Naive B cell (primary cell): ENCODE measurements at places on chromosomes 6 and 20. TPM values are rescaled to one million over a fixed set of nuclear protein-coding genes. Genes with fewer than 3 reads are reported as not detected.

LST1 gene
- polyA plus RNA-seq = 40.4 TPM

- peak overlapping the region; percentile 49 for H3K27ac ChIP-seq
- DNase-seq = no peak
- peaks cover 32% of the 10 kb centered on the region for H3K4me1 ChIP-seq
- H3K36me3 ChIP-seq = peaks cover 14% of the 10 kb centered on the region
- H3K4me3 ChIP-seq = no peak overlapping the region
Measured at GRCh38 chr20:35821807-35822242, 50.0 kb downstream of the PHF20 start.

CDH4 gene
- polyA plus RNA-seq = not detected

- H3K4me1 ChIP-seq = no peaks in the 10 kb centered on the region
- no peak overlapping the region for H3K27ac ChIP-seq
- no peaks in the 10 kb centered on the region for H3K36me3 ChIP-seq
- peaks cover 37% of the 10 kb centered on the region for H3K27me3 ChIP-seq
- no peak for DNase-seq
Measured at GRCh38 chr6:83432636-83433035, 1.8 kb upstream of the ME1 start.

DNA sequence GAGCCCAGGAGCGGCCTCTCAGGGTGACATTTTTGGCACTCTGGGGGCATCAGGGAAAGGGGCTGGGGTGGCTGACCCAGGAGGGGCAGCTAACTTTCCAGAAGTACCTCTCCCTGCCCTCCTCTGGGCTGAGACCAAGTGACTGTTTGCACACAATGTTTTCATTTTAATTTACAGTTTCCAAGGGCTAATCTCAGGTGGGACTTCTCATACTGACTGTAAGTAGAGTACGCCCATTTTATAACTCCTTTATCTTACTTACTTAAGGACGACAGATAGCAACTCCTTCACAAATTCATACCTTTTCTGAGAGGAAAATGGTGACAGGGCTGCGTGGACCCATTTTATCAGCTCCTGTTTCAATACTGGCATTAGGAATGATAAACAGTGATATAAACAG is 172.9 kb upstream of the EXOC2 start:
- H3K27me3 ChIP-seq = peaks cover 24% of the 10 kb centered on the region
- no peaks in the 10 kb centered on the region for H3K36me3 ChIP-seq
- DNase-seq = no peak
- H3K27ac ChIP-seq = no peak overlapping the region

C6orf132 gene
- not detected for polyA plus RNA-seq

- no peaks in the 10 kb centered on the region for H3K4me1 ChIP-seq
- peaks cover 19% of the 10 kb centered on the region for H3K36me3 ChIP-seq
- no peak for DNase-seq
Measured at GRCh38 chr6:121236984-121237383, 97.3 kb downstream of the TBC1D32 start.

DNA sequence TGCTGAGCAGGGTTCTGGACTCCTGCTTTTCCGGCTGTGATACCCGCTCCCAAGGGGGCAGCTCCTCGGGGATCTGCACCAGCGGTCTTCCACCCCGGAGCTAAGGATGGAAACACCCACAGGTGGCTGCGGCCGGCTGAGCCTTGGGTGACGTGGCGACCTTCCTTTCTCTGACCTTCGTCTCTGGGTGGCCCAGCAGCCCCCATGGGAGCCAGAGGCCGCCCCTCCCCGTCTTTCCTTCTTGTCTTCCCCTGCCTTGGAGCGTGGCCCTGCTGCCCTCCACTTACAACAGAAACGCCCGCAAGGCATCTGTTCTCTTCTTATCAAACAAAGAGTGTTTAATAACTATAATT is 405.7 kb downstream of the TAF4 start:
- DNase-seq = no peak
- H3K4me1 ChIP-seq = no peaks in the 10 kb centered on the region
- H3K27ac ChIP-seq = no peak overlapping the region

DNA sequence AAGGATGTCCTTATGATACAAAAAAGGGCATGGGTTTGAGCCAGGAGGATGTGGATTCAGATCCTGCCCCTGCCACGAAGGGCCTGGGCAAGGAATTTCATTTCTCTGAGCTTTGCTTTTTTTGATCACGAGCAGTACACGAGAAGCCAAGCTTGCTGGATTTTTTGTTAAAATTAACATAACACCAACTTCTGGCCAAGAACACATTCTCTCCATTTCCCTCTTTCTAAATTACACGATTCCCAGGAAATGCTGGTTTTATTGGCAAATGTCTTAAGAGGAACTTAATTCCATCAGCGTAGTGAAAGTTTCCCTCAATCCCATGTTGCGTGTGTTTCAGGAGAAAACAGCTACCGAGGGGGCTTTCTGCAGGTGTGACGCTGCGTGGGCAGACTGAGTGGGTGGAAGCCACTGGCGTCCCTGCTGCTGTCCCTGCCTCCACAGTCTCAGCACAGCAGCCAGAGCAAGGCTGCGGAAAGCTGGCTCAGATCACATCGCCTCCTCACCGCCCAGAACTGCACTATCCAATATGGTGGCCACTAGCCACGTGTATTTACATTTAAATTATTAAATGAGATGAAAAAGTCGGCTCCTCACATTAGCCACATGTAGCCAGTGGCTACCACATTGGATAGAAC is 120.8 kb upstream of the INSM1 start:
- H3K27ac ChIP-seq = peak overlapping the region; percentile 22
- no peaks in the 10 kb centered on the region for H3K4me1 ChIP-seq
- H3K27me3 ChIP-seq = peaks cover 19% of the 10 kb centered on the region
- peaks cover 9% of the 10 kb centered on the region for H3K36me3 ChIP-seq

DNA sequence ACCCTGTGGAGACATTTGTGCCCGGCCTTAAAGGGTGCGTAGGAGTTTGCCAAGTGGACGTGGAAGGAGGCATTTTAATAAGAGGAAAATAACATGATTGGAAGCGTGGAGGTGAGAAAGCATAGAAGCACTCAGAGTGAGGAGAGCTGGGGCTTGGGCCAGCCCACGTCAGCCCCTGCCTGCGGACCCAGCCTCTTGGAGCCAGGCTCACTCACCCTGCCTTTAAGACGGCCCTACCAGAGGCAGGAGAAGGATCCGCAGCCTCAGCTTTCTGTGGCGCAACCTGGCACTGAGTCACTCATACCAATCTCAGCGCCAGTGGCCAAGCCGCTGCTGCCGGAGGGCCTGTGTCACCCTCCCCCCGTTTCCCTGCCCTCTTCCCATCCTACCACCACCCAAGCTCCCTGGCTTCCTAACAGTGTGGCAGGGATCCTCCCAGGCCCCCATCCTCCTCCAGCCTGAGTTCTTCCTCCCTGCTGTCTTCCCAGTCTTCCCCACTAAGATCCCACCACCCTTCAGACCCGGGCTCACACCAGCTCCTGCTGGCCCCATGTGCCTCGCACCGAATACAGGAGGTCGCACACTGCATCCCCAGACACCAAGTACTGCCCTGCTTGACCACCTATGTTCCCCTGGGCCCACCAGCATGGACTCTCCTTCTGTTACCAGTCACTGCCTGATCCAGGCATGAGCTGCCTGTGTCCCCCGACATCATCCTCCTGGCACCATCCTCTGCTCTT is 285.2 kb downstream of the UST start:
- H3K4me3 ChIP-seq = no peak overlapping the region
- H3K27ac ChIP-seq = peak overlapping the region; percentile 87
- H3K4me1 ChIP-seq = peaks cover 7% of the 10 kb centered on the region
- H3K36me3 ChIP-seq = peaks cover 7% of the 10 kb centered on the region
- H3K27me3 ChIP-seq = no peaks in the 10 kb centered on the region

- no peak for DNase-seq
- no peak overlapping the region for H3K27ac ChIP-seq
- H3K27me3 ChIP-seq = peaks cover 10% of the 10 kb centered on the region
- H3K4me3 ChIP-seq = no peak overlapping the region
Measured at GRCh38 chr6:4545893-4546292, 230.3 kb upstream of the CDYL start.

C20orf204 gene
- polyA plus RNA-seq = not detected

NR2E1 gene
- polyA plus RNA-seq = not detected

DNA sequence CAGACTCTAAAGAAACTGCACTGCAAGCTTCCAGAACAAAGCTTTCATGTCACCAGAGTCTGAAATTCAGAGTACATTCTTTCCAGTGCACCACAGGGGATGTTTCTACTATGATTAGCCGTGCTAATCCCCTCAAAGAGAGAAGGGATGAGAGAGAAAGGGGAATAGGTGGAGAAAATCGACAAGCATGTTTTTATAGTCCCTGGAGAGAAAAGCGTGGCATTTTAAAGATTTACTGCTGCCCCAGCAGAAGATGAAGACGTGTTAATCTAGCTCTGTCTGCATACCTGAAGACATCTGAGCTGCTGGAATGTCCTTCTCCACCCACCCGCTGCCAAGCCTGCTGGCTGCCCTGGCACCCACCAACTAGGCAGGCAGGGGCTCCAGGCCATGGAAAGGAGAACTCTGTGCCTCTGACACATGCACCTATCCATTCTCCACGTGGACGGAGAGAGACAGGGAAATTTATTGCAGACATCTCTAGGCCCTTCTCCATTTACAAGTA is 4.1 kb downstream of the MYLK4 start:
- no peak overlapping the region for H3K27ac ChIP-seq
- no peaks in the 10 kb centered on the region for H3K36me3 ChIP-seq
- H3K4me3 ChIP-seq = no peak overlapping the region
- H3K27me3 ChIP-seq = peaks cover 14% of the 10 kb centered on the region

DNA sequence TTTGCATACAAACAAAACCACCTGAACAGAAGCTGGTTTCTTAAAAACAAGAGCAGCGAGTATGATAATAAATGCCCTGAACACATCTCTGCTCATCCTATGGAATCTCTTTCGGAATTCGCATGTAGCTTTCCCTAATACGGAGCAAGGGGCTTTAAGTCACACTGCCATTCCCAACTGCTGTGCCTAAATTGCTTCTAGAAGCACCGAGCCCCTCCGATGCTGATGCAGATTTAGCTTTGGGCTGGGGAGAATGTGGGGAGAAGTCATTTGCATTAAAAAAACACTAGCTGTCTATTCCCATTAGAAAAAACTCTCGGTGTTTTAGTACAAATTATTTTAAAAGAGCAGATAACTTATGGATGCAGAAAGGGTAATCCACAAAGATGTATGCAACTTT is 76.9 kb downstream of the CD83 start:
- H3K4me1 ChIP-seq = no peaks in the 10 kb centered on the region
- H3K27ac ChIP-seq = no peak overlapping the region
- no peaks in the 10 kb centered on the region for H3K27me3 ChIP-seq
- H3K36me3 ChIP-seq = peaks cover 10% of the 10 kb centered on the region
- H3K4me3 ChIP-seq = no peak overlapping the region
- no peak for DNase-seq

DNA sequence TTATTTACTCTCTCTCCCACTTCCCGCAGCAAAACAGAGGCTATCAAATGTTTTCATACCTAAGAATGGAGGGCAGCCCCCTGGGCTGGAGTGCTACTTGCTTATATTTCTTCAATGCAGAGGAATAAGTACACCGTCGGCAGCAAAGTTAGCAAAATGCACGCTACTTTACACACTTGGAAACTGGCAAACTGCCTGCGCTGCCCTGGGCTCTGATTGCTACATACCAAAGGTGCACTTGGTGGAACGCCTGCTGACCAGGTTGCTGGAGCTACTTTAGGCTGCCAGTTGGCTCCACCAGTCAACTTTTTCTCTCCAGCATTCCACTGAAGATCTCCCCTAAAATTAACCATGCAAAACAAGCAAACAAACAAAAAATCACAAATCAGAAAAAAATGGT is 62.4 kb downstream of the PRSS35 start:
- H3K27me3 ChIP-seq = no peaks in the 10 kb centered on the region
- no peak overlapping the region for H3K4me3 ChIP-seq
- H3K4me1 ChIP-seq = no peaks in the 10 kb centered on the region
- DNase-seq = no peak
- H3K27ac ChIP-seq = no peak overlapping the region

HCRTR2 gene
- polyA plus RNA-seq = not detected

DNA sequence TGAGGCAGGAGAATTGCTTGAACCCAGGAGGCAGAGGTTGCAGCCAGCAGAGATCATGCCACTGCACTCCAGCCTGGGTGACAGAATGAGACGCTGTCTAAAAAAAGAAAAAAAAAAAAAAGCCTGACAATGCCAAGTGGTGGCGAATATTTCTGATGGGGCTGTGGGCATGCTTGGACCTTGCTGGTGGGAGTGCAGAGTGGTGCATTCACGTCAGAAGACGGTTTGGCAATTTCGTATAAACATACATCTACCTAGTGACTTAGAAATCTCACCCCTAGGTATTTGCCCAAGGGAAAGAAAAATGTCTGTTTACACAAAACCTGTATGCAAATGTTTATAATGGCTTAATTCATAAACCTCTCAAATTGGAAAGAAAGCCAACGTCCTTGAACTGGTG is 33.6 kb downstream of the CTCFL start:
- H3K4me3 ChIP-seq = no peak overlapping the region
- H3K27me3 ChIP-seq = no peaks in the 10 kb centered on the region
- H3K36me3 ChIP-seq = no peaks in the 10 kb centered on the region
- peaks cover 16% of the 10 kb centered on the region for H3K4me1 ChIP-seq
- DNase-seq = no peak
- no peak overlapping the region for H3K27ac ChIP-seq

DNA sequence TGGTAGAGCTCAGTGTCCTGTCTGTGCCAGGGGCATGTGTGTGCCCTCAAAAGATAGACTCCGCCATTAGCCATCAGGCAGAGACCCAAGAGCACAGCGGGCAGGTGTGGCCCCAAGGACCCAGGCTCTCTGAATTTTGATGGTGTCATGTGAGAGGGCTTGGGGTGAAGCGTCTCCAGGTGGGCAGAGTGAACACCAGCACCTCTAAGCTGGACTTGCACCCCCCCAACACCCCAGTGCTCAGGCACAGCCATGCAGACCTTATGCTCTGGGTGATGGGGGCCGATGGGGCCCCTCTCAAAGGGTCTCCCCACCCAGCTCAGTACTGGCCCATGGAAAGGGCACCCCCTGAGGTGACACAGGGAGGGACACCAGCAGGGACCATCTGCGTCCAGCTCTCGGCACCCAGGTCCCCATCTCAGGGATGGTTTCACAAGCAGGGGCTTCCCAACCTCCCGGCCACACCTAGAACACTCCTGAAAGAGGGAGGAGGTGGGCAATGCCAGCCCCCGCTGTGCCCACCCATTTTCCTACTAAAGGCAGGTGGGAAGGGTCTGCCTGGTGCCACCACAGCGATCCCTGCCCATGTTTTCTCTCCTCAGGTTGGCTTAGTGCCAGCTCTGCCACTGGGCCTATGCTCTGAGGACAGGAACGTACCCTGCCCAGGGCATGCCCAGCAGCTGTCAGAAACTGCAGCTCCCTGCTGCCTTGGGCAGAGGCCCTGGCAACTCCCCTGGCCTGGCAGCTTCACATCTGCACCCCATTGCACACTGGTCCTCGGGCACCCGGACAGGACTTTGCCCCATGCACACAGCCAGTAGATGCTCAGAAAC is 3.5 kb downstream of the CST7 start:
- DNase-seq = no peak
- H3K4me1 ChIP-seq = peaks cover 21% of the 10 kb centered on the region
- H3K4me3 ChIP-seq = no peak overlapping the region
- peaks cover 9% of the 10 kb centered on the region for H3K27me3 ChIP-seq
